DMS 273 treated with DMSO at 0.1 percent for 48 hours (cell line): ENCODE measurements at places on chromosomes 1 and 21.

GRCh38 chr1:232704694-232705680, 75.1 kb upstream of the SIPA1L2 start:
- DNase-seq, result no peak

DNA sequence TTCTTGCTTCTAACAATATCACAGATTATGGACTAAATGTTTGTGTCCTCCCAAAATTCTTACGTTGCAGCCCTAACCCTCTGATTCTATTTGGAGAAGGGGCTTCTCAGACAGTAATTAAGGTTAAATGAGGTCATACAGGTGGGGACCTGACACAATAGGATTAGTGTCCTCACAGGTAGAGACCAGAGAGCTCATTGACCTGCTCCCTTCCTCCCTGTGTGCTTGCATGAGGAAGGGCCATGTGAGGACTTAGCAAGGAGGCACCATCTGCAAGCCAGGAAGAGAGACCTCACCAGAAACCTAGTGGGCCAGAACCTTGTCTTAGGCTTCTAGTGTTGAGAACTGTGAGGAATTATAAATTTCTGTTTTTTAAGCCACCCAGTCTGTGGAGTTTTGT, 322.6 kb downstream of the SMYD3 start:
- no peak for DNase-seq

DNA sequence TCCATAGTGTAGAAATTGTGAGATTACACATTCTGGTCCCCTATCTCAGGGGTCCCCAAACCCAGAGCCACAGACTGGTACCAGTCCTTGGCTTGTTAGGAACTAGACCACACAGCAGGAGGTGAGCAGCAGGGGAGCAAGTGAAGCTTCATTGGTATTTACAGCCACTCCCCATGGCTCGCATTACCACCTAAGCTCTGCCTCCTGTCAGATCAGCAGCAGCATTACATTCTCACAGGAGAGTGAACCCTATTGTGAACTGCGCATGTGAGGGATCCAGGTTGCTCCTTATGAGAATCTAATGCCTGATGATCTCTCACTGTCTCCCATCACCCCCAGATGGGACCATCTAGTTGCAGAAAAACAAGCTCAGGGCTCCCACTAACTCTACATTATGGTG, 229.7 kb upstream of the IRF2BP2 start:
- no peak for DNase-seq

DNA sequence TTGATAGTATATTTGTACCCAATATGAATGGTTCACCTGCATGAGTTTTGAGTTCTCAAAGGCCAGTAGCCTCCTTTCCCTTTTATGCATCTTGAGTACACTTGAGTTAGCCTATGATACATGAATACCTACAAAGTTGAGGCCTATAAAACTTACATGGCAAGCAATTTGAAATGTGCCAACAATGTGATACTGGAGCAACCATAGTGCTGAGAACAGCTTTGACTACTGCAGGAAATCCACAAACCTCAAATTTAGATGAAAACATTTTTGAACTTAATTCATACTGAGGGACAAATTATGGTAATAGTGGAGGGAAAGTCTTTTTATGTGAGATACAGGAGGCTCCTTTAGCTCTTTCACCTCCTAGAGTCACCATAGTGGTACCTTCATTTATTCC, 37.4 kb downstream of the LEPR start:
- no peak for DNase-seq

- DNase-seq, result no peak
These were observed 46.1 kb downstream of the GRIK1 start for GRCh38 chr21:29893687-29894086.

DNA sequence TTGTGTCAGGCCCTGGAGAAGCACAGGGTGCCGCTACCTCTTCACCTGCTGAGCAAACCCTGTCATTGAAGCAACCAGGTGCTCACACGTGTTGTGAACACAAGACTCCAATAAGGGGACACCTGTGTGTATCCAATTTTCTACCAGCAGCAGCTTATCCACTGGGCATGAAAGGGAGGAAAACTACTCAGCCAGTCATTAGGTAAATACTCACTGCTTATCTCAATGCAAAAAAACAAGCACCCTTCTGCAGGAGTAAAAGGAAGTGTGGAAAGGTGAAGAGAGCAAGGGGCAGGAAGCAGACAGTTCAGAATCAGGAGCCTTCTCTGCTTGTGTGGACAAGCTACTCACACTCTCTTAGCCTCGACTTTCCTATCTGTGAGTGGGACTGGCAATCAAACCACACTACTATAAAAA, 148.9 kb downstream of the ETS2 start:
- DNase-seq, result no peak
